ENCODE measurements at places on chromosomes 12 and 14.

DNA sequence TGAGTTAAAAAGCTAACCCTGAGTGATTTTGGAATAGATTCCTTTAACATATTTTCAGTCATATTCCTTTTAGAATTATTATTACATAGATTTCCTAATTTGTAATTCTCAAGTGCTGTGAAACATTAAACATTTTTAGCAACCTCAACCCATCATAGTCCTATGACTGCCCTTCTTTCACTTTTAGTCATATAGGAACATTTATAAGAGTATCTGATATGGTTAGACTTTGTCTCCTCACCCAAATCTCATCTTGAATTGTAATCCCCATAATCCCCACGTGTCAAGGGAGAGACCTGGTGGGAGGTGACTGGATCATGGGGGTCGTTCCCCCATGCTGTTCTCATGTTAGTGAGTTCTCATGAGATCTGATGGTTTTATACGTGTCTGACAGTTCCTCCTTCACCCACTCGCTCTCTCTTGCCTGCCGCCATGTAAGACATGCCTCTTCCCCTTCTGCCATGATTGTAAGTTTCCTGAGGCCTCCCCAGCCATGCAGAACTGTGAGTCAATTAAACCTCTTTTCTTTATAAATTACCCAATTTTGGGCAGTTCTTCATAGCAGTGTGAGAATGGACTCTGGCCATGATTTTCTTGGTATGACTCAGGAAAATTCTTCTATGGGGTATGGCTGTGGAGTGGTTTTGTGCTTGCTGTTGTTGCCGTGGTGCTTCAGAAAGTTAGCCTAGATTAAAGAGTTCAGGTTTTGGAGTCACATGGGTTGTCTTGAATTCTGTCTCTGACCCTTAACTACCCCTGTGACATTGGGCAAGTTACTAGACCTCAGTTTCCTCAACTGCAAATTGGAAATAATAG, 83.9 kb downstream of the FUT8 start:
- no peak for DNase-seq

DNA sequence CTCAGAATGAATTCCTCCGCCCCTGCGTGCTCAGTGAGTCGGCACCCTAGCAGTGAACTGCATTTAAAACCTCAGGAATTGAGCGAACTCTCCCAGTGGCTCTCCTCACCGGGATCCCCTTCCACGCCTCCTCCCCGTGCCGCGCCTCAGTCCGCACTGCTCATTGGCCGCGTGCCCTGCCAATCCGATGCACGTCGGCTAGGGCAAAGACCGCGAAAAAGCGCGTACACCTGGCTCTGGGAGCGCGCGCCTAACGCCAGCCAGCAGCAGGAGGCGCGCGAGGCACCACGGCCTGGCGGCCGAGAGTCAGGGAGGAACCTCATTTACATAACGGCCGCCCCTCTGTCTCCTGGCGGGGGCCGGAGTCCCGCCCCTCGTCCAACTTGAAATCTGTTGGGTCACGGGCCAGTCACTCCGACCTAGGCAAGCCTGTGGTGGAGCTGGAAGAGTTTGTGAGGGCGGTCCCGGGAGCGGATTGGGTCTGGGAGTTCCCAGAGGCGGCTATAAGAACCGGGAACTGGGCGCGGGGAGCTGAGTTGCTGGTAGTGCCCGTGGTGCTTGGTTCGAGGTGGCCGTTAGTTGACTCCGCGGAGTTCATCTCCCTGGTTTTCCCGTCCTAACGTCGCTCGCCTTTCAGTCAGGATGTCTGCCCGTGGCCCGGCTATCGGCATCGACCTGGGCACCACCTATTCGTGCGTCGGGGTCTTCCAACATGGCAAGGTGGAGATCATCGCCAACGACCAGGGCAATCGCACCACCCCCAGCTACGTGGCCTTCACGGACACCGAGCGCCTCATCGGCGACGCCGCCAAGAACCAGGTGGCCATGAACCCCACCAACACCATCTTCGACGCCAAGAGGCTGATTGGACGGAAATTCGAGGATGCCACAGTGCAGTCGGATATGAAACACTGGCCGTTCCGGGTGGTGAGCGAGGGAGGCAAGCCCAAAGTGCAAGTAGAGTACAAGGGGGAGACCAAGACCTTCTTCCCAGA, at the start of gene HSPA2:
HSPA2 (plus strand) TSS at position 534 of the 995 bp plus-strand sequence; CDS start at position 643, 109 bp downstream.
- DNase-seq, result peak; percentile 95

GRCh38 chr12:14995583-14996425, 23.0 kb downstream of the PDE6H start:
- DNase-seq, result peak; percentile 40

DNA sequence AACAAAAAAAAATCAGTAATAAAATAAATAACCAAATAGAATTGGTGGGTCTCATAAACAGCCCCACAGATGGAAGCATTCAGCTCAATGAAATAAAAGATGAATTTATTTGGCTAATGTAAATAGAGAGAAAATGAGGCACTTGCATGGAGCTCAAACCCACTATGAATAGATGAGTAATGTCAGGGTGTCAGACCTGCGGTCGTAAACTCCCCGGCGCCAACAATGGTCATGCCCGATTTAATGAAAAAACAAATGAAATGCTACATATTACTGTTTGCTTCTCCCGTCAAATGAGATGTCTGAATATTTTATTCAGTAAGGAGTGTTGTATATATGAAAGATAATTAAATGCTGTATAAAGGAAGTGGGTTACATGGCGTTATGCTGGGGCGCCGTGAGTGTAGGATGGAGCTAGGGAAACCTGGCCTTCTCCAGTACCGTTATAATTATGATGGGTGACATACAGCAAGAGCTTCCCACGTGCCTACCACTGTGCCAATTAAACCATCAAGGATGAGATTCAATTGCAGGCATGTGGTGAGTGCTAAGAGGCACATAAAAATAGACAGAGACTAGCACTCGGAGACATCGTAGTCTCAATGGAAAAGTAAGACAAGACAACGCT, 648.1 kb downstream of the BCL11B start:
- DNase-seq, result no peak

DNA sequence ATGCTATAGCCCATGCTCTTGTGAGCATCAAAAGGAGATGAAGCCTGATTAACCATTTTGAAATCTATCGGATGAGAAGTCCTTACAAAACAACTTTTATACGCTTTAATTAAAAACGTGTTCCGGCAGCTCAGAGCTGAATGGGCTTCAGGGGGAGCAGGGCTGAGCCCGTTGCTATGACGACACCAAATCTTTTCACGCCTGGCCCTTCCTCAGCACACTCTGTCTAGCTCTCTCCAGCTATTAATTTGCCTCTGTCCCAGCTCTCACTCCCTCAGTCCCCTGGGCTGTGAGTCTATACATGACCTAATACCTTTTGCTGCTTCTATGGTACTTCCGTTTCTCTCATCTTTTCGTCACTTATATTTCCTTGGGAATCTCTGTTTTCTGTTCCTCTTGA, 15.8 kb downstream of the FOXA1 start:
- DNase-seq, result no peak

DNA sequence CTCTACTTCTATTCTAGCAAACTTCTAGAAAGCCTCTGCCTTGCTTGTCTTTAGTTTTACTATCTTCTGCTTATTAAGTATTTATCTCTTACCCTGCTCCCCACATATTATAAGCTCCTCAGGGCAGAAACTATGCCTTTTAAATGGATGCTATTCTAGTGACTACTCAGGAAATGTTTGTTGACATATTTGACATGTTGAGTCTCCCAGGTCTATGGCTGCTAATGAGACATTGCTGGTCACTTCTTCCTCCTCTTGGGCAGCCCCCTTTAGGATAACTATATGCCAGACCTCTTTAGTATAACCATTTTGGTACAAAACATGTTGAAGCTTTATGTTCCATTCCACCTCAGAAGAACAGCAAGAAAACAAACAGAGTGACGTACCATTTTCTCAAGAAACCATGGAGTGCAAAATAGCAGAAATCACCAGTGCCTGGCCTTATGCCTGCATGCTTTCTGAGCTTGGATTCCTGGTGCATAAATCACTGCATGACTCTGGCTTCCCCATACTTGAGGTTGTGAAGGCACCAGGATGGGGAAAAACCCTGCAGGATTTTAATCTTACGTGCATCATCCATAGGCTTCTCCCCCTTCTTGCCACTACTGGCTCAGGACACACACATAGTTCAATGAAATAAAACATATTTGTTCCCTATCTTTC, 202.6 kb downstream of the TMX1 start:
- DNase-seq, result no peak

DNA sequence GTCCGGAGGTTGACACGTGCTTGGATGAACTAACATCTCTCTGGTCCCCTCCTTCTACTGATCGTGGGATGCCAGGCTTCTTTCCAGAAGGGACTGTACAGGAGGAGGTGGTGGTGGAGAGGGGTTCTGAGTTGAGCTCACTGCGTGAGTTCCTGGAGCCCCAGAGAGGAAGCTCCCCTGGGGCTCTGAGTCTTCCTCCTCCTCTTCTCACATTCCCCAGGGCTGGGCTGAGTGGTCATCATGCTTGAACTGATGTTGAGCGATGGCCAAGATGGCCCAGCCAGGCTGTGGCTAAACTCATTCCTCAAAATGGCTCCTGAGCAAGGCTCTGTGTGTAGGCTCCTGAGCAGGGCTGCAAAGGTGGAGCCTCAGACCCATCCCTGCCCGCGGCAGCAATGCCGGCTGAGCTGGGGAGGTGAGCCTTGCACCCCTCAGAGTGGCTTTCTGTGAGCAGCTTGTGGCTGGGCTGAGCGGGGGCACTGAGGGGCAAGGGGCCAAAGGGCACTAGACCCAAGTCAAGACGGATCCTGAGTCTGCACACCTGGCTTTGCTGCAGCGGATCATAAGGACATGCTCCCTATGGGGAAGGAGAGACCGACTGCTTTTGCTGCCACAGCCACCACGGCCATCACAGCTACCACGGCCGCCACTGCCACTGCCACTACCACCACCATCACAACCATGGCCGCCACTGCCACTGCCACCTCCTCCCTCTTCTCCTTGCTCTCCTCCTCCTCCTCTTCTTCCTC, 35.4 kb downstream of the MEG3 start:
- no peak for DNase-seq

DNA sequence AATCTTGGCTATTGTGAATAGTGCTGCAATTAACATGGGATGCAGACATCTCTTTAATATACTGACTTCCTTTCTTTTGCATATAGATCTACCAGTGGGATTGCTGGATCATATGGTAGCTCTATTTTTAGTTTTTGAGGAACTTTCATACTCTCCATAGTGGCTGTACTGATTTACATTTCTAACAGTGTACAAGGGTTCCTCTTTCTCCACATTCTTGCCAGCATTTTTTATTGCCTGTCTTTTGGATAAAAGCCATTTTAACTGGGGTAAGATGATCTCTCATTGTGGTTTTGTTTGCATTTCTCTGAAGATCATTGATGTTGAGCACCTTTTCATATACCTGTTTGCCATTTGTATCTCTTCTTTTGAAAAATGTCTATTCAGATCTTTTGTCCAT, 8.4 kb downstream of the AMDHD1 start:
- DNase-seq, result no peak

GRCh38 chr12:114998118-114998749, 314.3 kb upstream of the TBX3 start:
- no peak for DNase-seq

DNA sequence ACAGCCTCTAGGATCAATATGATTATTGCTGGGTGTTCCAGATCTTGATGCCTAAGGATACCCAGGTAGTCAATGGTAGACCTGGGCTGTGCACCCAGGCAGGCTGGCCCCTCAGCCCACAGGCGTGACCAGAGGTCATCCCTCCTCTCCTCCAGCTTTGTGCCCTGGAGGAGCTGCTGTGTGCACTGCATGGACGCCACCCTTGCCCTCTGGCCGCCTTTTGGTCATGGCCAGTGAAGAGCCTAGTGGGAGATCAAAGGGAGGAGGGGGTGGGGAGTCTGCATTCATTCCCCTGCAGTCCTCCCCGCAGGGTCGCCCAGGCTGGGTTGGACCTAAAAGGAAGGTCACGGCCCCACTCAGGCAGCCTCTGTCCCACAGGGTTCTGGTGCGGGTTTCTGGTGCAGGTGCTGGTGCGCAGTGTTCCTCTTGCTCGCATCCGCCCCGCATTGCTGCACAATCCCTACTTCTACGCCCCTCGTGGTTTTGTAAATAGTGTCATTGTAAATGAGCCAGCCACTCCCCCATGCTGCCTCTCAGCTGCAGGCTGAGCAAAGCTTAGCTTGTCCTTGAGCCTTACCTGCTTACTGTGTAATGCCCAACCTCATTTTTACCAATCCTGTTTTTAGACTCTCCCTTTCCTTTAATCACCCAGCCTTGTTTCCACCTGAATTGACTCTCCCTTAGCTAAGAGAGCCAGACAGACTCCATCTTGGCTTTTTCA, 55.3 kb downstream of the PSMA6 start:
- no peak for DNase-seq

DNA sequence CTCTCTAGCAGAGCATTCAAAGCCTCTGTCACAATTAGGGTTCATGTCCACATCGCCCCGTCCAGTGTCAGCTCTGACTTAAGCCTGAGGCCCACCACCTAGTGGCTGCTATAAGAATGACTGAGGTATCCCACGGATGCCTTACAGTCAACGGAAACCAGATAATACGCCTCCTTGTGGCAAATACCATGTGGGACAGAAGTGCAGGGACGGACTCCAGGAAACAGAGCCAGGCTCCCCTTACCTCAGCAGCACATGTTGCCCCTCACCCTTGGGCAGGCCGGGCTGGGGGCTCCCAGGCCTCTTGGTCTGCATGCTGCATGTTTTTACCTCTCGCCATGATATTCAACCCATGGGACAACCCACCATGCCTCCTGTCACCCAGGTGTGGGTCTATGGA, 86.3 kb downstream of the VWF start:
- DNase-seq, result peak; percentile 17

DNA sequence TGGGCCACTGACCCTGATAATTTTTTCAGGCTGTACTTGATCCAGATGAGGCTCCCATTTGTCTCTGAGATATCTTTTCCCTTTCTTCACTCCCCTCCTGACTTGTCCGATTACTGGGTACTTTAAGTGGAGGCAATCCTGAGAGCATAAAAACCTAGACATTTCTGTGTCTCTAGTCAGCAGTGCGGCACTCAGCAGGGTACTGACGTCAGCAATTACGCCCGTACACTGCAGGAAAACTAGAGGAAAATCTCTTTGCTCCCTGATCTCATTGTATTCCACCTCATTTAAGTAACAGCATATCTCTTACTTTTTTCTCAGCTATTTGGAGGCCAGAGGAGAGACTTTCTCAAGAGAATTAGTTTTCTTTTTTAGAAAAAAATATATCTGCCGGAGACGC, 315.5 kb upstream of the OR4E1 start:
- DNase-seq, result no peak

- no peak for DNase-seq
These were observed 47.6 kb upstream of the ZFP36L1 start for GRCh38 chr14:68840454-68840853.

GRCh38 chr12:130526813-130527212, 189.1 kb downstream of the PIWIL1 start:
- no peak for DNase-seq

GRCh38 chr14:29757711-29758233, 169.9 kb downstream of the PRKD1 start:
- DNase-seq, result no peak

GRCh38 chr12:108826101-108826806, 31.1 kb downstream of the SSH1 start:
- no peak for DNase-seq

GRCh38 chr14:37889087-37889486, 293.7 kb downstream of the TTC6 start:
- no peak for DNase-seq

Measured in CD4-positive, alpha-beta T cell treated with Interleukin-6 at 100 ng/mL for 8 hours (primary cell).